CD4-positive, alpha-beta T cell treated with Interleukin-15 for 4 hours (primary cell): ENCODE measurements at places on chromosomes 16 and 17.

DNA sequence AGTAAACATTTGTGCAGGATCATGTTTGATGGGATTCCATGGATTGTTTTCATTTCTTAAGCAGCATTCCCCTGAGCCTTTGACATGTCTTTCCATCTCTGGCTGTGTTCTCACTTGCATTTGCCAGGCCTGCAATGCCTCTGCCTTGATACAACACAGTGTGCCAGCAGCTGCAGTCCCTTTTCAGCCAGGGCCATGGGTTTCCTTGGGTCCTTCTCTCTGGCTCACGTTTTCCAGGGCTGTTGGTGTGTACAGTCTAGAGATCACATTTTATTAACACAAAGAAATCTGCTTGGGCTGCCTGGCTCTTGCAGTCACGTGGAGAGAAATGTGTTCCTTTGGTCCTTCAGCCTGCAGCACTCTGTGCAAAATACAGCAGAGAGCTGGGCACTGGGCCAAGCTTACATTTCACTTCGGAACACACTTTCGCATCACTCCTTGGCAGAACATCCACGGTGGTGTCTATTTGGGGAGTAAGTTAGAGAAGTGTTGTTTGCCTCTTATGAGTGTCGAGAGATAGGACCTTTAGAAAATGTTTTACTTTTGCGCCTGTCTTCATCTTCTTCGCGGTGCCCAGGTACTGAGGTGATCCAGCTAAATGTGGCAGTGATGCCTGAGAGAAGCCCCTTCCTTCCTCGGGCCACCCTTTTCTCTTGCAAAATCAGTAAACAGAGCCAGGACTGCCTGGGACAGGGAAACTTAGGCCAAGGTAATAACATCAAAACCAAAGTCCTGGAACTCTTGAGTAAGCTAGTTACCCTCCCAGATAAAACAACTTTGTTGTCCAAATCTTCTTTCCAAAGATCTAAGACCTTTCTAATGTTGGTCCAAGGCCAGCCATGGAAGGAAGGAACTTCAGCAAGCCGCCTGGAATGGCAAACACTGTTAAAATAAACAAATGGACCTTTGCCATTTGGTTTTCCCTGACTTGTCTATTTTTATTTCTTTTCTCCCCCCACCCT is 20.9 kb downstream of the HLF start:
- no peak for DNase-seq

DNA sequence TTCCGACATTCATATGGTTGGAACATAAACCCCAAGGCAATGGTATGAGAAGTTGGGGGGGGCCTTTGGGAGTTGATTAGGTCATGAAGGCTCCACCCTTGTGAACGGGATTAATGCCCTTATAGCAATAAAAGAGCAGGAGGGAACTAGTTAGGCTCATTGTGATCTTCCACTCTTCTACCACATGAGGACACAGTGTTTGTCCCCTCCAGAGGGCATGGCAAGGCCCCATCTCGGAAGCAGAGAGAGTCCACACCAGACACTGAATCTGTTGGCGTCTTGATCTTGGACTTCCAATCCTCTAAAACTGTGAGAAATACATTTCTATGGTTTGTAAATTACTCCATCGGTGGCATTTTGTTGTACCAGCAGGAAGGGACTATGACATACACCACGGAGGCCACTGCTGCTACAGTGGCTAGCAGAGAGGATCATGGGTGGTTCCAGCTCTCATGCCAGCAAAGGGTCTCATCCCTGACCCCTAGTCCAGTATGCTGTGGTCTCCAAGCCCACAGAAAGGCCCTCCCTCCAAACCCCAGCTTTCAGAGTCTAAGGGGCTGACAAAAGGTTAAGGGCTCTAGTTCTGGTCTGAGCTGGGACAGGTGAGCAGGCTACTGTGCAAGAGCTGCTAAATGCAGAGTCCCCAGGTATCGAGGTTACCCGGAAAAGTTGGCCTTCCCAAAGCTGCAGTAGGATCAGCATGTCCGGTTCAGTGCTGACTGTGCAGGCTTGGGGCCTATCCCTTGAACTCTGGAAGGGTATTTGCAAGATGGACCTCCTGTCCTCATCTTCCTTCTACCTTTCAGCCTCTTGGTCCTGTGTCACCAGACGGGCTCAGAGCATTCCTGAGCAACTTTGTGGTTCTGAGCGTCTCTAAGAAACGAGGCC is 12.2 kb downstream of the CCR7 start:
- no peak for DNase-seq

GRCh38 chr17:12365805-12366204 is 299.9 kb upstream of the MYOCD start:
- DNase-seq = no peak

GRCh38 chr17:79813297-79814126 is 16.6 kb upstream of the CBX8 start:
- DNase-seq = no peak

DNA sequence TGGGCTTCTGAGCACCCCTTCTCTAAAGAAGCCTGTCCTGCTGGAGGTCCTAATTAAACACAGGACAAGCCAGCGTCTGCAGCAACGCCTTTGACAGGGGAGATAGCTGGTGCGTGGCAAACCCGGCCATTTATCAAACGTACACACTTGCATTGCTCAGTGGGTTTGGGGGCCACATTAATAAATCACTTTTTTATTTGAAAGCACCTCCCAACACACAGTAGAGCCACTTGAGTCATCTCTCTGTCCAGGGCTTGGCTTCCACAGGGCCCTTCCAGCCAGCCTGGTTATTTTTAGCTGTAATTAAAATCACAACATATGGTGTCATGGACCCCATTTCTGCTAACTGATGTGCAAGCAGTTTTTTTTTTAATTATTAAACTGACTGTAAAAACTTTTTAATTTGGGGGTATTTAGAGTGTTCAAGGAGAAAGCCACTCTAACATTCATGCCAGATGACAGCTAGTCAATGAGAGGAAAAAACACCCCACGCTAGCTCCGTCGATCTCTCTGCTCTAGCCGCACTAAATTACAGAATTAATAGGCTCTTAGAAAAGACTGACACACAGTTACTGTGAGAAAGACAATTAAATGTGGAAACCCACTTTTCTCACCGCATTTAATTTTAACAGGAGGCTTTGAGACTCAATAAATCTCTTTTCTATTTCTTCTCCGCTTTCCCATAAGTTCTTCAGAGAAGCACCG is 201.0 kb upstream of the WSCD1 start:
- DNase-seq = no peak

DNA sequence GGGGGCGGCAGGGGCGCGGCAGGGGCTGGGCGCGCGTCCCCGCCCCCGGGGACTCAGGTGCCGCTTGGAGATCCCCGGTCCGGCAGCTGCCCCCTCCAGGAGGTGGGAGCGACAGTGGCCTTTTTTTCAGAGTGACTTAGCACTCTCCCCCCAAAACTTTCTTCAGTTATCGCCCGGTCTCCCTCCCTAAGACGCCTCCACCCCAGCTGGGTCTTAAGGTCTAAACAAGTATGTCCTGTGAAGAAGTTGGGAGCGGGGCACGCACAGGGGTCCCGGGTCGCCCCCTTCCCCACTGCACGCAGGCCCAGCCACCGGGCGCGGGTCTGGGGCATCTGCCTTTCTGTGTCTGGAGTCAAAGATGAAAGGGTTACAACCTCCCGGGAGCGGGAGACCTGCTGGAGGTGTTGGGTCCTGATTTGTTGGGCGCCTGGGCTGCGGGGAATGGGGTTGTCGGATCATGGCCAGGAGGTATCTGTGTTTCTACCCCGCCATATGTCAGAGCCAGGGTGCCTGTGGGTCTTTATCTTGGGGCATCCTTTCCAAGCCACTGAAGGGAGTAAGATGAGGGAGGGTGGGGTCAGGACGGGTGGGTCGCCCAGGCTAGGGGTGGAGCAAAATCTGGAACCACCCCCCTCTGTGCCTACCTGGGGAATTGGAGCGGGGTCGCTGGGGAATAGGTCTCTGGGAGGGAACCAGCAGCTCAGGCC is 757 bp downstream of the FMNL1 start:
- peak; percentile 68 for DNase-seq

DNA sequence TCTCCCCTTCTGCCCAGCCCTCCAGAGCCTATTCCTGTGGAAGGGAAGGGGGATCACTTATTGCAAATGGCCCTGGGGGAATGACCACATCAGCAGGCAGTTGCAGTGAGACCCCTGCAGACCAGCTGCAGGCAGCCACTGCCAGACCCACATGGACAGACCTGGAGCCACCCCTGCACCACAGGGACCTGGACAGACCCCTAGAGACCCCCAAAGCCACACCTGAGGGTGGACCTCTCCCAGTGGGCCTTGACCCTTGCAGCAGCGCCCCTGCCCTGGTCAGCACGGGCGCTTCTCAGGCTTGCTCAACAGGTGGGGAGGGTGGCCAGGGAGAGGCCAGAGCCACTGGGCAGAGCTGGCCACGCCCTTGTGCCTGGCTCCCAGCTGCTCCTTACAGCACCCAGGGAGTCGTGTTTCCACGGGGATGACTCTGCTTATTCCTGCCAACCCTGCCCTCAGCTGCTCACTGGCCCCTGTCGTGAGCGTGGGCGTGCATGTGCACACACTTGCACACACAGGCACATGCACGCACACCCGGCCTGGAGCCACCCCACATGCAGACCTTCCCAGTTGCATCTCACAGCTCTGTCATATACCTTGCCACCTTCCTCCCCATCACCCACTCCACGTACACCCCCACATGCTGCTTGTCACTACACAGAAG is 1.3 kb upstream of the SCN4A start:
- DNase-seq = no peak

- DNase-seq = no peak
Measured at GRCh38 chr16:48790151-48790550, 180.2 kb upstream of the N4BP1 start.

DNA sequence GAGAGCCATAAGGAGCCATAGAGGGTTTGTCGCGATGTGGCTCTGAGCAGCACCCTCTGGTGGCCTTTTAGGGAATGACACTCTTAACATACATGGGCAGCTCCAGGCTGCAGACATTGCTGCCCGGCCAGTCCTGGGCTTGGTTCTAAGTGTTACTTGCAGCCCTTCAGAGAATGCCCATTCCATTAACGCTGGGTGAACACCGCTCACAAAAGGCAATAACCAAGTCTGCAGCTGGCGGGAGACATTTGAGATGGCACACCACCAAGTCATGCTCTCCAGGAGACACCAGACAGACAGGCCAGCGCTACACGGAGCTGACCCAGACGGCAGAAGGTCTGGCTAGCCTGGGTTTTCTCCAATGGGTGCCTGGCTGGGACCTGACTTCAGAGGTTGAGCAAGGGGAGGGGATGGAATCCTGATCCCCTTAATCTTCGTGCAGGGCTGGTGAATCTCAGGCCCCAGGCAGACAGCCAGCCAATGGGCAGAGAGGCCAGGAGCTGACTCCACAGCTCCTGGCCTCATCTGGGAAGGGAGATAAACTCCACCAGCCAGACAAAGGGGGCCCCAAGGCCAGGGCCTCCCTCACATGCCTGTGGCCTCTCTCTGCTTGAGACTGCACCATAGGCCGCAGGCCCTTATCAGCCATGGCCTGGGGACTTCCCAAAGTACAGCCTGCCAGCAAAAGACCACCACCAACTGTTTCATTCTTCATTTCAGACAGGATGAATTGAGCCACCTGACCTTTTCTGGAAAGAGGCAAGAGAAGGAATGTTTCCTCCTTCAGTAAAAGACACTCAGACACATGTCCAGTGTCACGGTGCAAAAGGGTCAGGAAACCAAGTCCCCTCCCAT is 58.8 kb downstream of the ZDHHC7 start:
- DNase-seq = peak; percentile 78

DNA sequence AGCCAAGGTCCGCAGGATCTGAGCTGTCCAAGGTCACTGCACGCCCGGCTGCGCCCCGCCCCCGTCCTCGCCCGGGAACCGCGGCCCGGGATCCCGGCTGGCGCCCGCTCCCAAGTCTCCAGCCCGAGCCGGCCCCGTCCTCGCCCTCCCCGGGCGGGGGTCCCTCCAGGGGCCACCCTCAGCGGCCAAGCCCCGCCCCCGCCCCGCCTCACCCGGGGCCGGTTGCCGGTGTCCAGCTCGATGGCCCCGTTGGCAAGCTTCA is 216 bp downstream of the VPS9D1 start:
- DNase-seq = no peak

- no peak for DNase-seq
Measured at GRCh38 chr17:72591289-72592241, 470.7 kb downstream of the SOX9 start.
